ENCODE measurements at places on chromosomes 6 and 20.

GRCh38 chr6:40907198-40907701 is 131.8 kb downstream of the UNC5CL start:
- no peak for DNase-seq

DNA sequence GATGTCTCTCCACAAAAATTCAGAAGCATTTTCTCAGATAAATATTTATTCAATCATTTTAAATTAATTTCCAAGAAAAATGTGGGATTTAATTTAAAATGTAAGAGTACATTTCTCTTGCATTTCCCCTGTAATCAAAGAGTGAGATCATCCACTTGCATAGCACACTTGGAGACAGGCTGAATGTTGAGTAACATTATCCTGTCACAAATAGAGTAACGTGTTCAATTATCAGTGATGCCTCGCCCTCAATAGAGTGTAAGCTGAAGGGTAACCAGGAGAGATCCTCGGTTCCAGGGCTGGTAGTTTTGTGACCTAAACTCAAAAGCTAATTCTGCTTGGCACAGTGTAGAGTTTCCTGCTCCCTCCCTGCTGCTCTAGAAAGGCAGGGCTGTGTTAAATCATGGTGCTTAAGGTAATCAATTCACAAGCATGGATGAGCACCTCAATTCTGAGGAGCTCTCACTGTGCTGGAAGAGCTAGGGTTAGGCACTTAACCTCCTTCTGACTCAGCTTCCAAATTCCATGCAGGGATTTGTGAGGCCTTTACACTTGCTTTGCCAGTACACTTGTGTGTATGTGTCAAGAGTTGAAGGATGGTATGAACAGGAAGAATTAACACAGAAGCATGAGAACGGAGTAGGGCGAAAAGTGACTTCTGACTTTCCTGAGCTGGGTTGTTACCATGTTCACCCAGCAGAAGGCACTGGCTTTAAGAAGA is 56.6 kb downstream of the MMUT start:
- DNase-seq = peak; percentile 8

DNA sequence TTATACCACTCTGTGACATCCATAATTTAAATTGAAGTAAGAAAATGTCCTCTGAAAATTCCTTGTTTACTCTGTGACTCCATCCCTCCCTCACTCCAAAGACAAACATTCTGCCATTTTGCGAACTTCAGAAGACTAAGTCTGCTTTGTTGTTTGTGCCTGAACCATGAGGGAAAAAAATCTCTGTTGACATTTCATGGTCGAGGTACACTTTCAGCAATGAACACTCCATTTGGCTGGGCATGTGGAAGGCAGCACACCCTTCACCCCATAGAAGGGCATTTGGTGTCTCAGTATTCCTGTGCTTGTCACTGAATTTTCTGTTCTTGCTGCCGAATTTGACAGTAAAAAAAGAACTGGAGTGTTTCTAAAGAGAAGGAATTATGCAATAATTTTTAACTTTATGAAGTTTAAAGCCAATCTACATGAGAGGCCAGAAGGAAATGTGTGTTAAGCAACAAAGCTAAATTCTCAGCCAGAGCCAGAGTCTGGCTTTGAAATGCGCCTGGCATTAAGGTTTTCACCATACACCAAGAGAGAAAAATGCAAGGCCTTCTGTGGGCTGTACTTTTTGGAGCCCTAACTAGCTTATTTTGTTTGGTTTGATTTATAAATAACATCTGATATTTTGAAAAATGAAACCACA is 4.7 kb upstream of the PBOV1 start:
- DNase-seq = no peak

DNA sequence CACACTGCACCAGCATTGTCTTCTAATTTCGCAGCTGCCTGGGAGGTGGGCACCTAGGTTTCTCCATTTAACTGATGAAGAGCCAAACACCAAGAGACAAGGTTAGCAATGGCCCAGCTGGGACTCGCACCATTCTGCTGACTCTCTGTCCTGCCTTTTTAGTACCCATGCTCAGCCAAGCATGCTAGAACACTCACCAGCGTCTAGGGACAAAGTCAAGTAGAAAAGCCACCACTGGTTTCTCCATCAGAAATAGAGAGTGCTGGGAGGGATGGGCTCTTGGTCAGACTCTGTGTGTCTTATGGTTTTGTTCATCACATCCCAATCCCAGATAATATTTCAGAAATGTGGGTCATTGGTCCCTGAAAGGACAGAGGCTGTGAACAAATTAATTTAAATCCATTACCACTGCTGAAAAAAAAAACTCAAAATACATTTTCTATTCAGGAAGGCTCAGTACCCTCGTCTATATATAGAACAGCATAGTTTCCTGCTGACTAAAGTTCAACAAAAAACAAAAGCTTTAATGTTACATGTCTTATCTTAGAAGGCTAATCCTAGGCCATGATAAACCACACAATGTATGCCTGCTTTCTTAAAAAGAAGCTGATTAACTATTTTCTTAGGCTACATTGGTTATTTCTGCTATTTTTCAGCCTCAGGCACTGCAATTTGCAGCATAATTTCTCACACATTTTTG is 111.0 kb downstream of the TBC1D7 start:
- DNase-seq = no peak

DNA sequence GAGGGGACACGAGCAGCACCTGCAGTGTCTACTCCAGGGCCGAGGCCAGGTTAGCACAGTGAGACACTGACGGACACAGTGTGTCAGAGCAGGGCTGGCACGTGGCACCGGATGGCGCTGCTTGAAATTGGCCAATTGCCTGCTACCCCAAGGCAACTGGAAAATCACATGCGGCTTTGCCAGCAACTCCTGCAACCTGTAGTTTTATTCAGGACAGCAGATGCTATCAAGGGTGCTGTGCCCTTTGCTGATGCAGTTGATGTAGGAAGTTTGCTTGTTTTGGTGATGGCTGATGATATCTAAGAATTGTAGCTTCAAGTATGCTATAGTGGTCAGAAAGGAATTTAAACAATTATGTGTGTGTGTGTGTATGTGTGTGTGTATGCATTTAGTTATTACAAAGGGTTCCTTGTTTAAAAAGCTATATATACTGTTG is 25.9 kb downstream of the RIN2 start:
- DNase-seq = no peak

DNA sequence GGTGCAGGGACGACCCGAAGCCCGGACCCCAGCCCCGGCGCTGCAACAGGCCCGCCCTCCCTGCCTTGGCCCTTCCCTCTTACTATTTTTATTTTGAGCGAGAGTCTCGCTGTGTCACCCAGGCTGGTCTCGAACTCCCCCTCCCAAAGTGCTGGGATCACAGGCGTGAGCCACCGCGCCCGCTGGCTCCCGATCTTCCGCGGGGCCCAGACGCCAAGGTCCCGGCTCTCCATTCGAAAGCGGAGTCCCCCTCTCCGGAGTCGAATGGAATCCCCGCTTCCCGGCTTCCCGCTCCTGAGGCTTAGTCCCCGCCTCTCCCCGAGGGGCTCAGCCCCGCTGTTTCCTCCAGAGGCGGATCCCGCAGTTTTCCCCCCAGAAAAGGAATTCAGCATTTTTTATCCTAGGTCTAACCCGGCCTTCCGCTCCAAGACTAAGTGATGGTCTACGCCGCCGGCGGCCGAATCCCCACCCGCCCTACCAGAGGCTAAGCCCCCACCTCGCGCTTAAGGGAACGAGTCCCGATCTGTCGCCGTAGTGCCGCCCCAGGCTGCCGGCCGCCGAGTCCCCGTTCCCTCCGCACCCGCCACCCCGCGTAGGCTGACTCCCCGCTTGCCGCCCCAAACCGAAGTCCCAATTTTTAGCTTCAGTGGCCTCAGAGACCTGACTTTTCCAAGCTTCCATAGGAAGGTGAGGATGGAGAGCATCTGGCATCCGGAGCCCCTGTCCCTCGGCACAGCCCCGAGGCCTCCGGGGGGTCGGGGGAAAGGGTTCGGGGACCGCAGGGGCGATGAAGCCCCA is 11.5 kb upstream of the TMC2 start:
- DNase-seq = peak; percentile 52

- no peak for DNase-seq
Measured at GRCh38 chr6:3016473-3017280, 17.0 kb downstream of the NQO2 start.

GRCh38 chr20:62675156-62675876 is 33.0 kb downstream of the SLCO4A1 start:
- no peak for DNase-seq

DNA sequence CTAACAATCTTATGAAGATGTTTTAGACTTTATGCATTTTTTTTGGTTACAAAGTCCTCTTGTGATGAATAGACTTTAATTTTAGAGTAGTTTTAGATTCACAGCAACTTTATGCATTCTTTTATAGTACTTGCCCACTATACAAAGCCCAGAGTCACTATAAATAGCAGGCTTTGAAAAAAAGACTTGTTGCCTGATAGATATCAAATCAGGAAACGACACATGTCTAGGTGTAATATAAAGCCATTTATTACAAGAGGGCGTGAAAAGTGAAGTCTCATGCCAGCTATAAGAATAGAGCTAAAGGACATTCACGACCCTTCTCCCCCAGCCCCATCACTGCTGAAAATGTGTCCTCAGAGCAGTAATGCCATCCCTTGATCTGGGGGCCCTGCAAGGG is 78.0 kb upstream of the MRPS10 start:
- no peak for DNase-seq

DNA sequence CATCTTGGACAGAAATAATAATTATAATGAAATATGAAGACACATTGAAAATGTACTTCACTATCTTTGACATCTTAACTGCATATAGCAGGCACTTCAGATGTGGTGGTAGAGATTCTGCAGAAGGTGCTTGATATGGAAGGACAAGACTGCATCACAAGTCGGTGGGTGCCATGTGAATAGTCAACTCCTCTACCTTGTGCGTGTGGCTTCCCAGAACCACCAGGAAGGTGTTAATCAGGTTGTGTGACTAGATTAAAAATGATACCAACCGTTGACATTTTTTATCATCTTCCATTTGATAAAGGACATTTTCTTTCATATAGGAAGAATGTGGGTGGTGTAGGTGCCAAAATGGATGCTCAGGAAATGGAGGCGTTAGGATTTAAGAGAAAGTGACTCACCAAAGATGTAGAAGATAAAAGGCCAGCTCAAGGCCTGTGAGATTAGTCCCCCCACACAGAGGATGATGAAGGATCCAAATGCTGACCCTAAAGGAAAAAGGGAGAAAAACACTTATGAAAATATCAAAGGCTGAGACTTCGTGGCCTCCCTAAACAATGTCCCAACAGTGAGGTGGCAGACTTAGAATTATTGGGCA is 12.3 kb downstream of the SLC17A2 start:
- DNase-seq = no peak

- no peak for DNase-seq
Measured at GRCh38 chr6:71034563-71035345, 77.9 kb upstream of the B3GAT2 start.

DNA sequence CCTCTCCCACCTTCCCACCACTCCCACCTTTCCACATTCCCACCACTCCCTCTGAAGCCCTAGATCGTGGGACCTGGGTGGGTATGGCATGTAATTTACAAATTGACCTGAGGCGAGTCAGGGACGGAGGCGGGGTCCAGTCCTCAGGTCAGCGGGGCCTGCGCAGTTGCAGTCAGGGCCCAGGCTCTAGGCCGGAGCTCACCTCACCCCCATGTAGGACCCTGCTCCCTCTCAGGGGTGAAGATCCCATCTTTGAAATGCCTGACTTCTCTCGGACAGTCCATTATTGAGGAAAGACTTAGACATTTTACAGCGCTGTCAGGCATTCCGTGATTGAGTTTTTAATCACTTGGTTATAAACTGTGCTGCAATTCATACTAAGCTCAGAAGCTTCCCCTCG is 10.5 kb downstream of the THBS2 start:
- DNase-seq = no peak

DNA sequence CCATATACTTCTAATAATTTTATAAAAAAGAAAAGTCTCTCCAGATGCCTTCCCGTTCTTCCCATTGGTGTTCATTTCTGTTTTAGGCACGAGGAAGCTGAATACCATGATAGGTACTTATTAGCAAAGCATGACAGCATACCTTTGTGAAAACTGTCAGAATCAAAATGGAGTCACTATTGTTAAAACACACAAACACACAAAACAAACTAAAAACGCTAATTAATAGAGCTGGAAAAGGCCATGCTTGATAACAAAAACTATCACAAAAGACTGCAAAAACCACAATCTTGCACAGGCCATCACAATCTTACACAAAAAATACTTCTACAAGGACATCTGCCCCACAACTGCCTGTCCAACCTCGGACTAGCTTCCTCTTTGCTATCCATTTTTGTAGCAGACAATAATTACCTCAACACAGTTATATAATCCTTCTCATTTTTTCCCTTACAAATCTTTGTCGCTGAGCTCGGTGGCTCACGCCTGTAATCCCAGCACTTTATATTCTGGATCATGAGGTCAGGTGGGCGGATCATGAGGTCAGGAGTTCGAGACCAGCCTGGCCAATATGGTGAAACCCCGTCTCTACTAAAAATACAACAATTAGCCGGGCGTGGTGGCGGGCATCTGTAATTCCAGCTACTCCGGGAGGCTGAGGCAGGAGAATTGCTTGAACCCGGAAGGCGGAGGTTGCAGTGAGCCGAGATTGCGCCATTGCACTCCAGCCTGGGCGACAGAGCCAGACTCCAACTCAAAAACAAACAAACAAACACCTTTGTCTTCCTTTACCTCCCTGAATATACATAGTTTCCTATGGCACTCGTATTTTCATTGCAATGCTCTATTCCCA is 3.2 kb upstream of the ABT1 start:
- no peak for DNase-seq

DNA sequence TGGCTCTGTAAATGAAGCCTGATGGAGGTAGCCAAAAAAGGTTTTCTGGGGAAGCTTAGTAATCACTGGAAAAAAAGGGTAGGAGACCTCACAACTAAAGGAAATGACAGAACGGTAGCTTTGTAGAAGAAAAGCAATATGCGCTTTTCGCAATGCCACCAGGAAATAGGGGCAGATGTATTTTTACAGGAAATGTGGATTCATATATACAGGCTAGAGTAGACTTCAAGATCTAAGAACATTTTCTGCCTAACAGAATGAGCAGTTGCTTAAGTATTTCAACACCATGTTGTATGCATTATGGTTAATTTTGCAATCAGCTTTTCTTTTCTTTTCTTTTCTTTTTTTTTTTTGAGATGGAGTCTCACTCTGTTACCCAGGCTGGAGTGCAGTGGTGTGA is 219.6 kb downstream of the CD83 start:
- DNase-seq = no peak

- no peak for DNase-seq
Measured at GRCh38 chr20:45325371-45325770, 17.3 kb upstream of the MATN4 start.

DNA sequence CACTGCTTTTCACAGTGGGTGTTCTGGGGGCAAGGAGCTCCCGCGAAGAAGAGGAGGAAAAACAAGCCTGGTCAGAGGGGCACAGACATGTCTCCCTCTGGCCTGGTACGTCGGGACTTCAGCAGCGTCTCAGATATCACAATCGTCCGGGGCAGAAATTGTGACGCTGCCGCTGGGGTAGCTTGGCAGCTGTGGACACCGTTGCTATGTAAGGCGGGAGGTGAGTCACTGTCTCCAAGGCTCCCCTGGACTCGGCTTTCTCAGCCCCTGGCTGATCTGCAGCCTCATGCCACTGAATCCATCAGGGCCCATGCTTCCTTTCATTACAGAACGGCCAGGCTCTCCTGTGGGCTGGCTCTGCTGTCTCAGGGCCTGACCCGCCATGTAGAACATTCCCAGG is 98.7 kb downstream of the SULF2 start:
- peak; percentile 53 for DNase-seq

Measured in mesendoderm (in vitro differentiated cells).